Stimulated activated CD4-positive, alpha-beta T cell treated with anti-CD3 and anti-CD28 coated beads, Interleukin-4, amount 100 ng/mL, for 24 hours (primary cell): ENCODE measurements at places on chromosomes 1 and 21.

- no peak for DNase-seq
These were observed 275.2 kb downstream of the VAV3 start for GRCh38 chr1:107689733-107690132.

GRCh38 chr1:31897526-31898100, 40.6 kb downstream of the PTP4A2 start:
- DNase-seq = no peak

DNA sequence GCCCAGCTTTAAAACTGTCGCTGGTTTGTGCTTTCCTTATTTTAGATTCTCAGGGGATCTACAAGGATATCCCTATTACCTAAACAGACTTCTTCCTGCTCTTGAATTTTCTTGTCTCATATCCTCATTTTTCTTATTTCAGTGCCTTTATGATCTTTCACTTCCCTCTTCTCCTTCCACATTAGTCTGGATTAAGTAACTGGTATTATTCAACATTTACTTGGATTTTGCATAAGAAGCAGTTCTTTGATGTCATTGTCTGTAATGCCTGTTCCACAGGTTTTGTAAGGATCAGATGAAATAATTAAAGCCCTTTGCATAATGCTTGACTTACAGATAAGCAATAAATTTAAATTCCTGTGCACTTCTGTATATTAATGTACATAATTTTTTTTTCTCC, 26.5 kb downstream of the CXADR start:
- no peak for DNase-seq

DNA sequence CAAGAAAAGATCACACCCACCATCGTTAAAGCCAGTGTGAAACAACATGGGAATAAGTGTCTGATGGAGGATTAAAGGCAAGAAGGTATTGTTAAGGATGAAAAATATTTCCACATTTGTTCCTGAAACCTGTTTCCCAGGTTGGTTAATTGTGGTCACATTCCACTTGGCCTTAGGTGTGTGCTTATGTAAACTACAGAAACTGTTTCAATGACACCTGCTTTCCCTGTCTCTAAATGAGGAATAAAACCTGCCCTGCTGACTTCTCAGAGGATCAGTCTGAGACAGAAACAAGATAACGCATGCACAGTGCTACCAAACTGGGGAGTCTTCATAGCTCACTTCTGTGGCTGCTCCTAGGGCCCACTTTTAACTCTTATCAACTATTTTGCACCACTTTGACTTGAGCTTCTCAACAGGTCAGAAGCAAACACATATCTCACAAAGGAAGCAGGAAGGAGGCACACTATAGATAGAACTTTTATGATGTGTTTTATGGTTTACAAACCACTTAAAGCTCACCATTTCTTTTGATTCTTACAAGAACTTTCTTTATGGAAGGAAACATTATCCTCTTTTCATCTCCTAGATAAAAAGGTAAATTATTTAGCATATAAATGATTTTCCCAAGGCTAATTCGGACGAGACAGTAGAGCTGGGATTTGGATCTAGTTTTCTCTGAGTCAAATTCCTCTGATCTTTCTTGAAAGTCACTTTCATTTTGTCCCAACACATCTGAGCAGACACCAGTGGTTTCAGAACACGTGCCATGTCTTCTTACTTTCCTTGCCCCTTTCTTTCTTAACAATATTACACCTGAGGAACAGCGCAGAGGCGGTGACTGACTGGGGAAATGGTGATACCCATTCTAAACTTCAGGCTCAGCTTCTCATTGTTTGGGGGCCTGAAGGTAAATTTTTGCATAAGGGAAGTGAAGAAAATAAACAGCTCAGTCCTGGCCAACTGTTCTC, 33.4 kb downstream of the CYP2J2 start:
- DNase-seq = no peak

DNA sequence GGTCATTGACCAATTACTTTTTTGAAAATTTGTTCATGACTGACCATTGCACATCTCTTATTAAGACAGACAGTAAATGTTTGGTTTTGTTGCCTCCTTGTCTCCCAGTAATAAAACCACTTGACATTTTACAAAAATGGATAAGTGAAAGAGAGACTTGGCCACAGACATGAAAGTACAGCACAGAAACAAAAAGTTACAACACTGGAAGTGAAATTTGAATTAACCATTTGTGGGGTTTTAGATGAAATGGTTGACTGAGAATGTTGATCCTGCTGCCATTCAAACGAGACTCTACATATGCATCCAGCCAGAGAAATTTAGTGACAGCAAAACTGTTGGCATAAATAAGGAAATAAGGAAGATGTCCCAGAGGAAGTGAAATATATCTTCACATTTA, 79.3 kb upstream of the B3GALT2 start:
- no peak for DNase-seq

DNA sequence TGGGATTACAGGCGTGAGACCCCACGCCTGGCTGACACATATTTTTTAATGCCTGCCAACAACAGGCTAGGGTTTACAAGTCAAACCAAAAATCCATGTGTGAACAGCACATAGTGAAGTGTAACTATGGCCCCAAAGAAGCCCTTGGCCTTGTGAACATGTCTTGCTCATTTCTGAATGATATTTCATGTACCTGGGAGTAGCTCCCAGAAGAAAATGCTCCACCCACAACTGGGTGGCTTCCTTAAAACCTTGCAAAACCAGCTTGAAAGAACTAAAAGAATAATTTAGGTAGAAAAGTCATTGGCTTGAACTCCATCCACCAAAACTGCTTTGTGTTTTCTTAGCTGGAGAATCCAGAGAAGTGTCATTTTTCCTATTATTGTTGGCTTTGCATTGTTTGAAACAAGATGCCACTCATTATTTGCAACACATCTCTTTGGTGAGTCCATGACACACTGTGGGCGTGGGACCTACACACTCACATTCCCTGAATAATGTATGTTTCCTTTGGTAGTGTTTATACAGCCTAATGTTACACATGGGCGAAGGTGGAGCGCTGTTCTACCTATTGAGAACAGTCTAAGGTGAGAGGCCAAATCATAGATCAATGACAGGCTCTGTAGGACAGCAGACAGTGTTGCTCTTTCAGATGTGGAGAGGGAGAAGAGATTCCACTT, 28.5 kb upstream of the SDE2 start:
- no peak for DNase-seq

DNA sequence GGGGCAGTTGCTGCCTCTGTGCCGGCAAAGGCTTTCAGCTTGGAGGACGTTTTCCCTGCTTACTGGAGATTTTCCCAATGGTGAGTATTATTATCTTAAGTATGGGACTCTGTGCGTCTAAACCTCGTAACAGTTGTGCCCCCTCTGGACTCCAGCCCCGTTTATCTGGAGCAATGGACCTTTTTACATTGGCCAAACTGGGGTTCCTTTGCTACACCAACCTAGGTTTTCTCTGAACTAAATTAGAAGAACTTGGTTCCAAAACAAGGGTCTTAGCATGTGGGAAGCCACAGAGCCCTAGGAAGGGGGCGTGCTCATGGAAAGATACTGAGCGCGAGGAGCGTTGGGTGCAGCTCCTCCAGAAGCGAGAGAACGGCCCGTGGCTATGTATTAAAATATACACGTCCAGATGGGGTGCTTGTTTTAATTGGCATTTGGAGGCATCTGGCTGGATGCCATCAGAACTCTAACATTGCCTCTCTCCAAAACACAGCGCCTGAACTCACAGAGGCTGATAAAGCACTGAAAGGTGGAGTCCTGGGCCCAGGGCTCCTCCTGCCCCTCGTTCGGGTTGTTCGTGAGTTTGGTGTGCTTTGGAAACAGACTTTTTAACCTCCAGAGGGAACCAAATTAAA, 28.4 kb downstream of the POFUT2 start:
- DNase-seq = no peak

DNA sequence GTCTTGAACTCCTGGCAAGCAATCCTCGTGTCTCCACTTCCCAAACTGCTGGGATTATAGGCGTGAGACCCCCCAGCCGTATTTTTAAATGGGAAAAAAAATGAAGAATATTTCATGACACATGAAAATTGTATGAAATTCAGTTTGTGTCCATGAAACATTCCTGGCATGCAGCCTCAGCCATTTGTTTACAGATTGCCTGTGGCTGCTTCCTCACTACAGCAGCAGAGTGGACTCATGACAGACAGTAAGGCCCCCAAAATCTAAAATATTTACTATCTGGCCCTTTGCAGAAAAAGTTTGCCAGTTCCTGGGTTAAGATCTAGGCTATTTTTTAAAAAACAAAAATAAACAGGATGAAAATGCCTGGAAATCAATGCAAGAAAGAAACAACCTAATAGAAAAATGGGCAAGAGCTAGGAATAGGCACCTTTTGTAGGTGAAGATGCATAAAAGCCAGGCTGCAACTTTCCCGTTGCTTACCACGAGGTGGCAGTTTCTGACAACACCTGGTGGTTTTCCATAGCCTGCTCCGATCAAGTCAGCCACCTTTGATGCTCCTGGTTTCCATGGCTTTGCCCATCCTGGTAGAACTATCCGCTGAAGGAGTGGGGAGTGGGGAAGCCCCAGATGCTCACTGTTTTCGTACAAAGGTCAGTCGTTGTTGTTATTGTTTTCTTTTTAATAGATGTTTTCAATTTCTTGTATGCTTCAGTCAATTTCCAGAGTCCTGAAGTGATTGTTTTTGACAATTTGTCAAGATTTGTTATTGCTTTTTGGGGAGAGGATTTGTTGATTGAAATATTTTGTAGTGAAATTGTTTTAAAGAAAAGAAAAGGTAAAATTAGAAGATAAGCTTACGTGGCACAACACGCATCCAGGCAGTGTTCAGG, 24.3 kb downstream of the UBE2Q1 start:
- DNase-seq = no peak

DNA sequence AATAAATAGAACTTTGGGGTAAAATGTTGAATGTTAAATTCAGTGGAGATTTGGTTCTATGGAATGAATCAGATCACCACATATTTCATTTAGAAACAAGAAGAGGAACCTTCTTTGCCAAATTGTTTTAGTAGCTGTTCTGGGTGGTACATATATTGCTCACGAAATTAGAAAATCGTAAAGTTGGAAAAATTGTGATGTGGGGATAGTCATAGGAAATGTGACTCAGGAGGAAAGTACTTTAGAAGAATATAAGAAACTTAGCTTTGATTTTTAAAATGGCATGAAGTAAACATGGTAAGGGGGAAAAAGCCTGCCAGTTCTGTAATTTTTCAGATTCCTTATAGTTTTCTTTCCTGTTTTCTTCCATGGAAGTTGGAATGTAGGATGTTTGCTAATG, 27.4 kb downstream of the RRP15 start:
- no peak for DNase-seq

DNA sequence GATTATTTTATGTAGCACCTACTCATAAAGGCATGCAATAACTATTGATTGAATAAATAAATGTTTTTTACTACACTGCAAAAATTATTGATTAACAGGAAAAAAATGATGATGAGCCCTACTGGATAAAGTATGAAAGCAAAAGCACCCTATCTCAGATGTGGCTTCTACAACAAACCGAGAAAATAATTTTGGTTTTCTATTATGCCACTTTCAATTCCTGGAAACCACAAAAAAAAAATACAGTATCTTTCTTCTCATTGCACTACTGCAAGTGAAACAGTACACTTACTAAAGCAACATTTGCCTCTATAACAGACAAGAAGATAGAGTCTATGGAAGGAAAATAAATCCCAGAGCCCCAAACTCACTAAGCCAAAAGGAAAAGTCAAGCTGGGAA, 1882.4 kb downstream of the NCAM2 start:
- DNase-seq = no peak

GRCh38 chr1:199690496-199690895, 337.0 kb upstream of the NR5A2 start:
- DNase-seq = no peak

- DNase-seq = no peak
These were observed 141.0 kb downstream of the MAGI3 start for GRCh38 chr1:113531321-113531720.

DNA sequence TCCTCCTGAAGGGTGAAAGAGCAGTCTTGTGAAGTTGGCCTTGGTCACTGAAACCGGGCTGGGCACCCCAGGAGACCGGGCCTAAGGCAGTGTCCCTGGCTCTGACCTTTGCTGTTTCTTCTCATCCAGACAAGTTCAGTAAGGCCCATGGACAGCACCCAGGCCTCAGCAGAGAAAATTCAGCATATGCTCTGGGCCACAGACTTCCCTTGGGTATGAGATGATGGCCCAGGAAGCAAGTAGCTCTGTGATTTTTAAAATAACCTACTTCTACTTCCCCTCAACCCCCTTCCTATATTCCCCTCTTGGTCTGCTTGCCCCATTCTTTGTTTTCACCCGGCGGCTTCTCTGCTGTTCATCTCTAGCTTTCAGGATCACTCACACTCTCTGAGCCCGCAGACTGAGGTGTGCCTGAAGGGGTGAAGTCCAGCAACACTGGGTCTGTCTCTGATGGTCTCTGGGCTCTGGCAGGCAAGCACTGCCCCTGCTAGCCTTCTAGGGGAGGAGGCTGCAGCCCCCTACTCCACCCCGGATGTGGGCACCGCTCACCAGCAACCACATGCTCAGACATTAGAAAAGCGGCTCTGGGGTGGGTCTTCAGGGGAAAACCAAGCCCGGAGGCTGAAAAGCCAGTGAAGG, 2.9 kb upstream of the GPR25 start:
- peak; percentile 41 for DNase-seq

DNA sequence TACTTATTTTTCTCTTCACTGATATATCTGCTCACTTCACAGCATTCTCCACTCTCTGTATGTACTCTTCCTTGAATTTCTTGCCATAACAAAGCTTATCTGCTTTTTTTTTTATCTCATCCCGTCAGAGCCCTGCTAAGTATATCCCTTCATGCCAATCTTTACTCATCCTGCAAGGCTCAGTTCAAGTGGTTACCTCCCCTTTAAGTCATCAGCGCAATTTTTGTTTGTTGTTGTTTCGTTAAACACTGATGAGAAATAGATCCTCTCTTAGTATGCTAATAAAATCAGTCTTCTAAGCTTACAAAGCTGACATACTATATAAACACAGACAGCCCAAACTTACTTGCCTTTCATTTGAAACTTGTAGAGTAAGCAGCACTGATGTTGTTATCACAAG, 17.8 kb downstream of the COL24A1 start:
- DNase-seq = no peak

DNA sequence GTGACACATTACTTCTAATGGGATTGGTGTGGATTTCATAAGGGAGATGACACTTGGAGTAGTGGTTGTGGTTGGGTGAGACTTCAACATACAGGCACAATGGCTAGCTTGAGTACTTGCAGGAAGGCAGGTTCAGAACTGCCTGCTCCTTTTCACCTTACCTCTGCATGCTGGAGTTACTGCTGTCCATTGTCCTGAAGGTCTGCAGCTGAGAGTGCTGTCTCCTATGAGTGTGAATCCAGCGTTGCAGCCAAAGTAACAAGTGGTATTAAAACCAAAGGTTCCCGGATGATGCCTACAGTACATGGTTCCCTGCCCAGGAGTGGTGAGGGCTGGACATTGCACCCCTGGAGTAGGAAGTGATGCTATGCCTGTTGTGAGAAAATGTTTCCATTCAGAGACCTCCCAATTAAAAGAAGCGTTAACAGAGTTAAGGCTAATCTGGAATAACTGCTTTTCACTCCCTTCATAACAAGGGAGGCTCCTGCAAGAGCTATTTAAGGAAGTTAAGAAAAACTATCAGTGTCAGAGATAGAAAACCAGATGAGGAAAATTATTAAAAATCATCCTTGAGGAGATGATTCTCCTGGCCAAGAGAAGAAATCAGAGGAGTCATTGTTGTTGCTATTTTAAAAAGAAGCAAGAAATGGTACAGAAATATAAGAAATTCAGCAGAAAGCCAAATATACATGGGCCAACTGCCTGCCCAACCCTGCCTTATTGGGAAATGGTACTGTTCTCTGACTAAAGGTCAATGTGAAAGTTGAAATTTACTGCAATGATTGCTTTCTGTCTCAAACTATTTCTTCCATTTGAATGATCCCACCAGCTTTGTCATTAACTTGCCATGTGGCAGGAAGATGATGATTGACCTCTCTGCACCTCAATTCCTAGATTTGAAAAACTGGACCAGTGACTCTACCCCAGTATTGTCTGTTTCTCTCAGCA, 9.8 kb upstream of the F5 start:
- peak; percentile 8 for DNase-seq
